ENCODE measurements at places on chromosomes 4 and X. TPM values are rescaled to one million over a fixed set of nuclear protein-coding genes. Genes with fewer than 3 reads are reported as not detected.

Gene STOX2
- total RNA-seq: 9.0 TPM

Gene ZNF330
- total RNA-seq: 63.9 TPM

Gene MAGEB16
- not detected for total RNA-seq

Gene ADAMTS3
- 1.9 TPM for total RNA-seq

Gene HTN1
- total RNA-seq: not detected

Gene WDR17
- total RNA-seq: 2.3 TPM

Gene C4orf50
- under 0.01 TPM for total RNA-seq

Gene MAGEA6
- total RNA-seq: not detected

Gene AMBN
- total RNA-seq: not detected

Gene PLAC8
- total RNA-seq: not detected

Data from subcutaneous adipose tissue (tissue), 4 donors.